ENCODE measurements at places on chromosomes 12 and 14.

- peak; percentile 77 for DNase-seq
These were observed 51.3 kb downstream of the IFNG-AS1 start for GRCh38 chr12:68040450-68041075.

DNA sequence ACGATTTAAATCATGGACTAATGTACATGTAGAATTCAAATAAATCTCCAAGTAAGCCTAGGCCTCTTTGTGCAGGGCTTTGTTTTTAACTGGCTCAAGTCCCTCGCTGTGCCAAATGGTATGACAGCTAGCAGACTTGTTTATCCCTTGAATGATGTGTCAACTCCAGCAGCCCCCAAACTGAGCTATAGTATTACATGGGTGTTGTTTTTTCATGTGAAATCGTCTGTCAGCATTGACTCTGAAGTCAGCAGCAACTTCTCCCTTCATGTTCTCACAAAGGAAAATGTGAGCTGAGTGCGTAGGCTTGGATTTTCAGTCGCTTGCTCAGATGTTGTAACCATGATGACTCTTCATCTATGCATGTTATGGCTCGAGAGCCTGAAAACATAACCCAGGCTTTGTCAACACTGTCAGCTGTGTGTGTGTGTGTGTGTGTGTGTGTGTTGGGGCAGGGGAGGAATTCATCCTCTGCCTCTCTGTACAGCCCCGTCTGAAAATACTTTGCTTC is 73.3 kb downstream of the PTHLH start:
- peak; percentile 59 for DNase-seq

GRCh38 chr14:38171197-38171596 is 36.5 kb upstream of the SSTR1 start:
- DNase-seq: peak; percentile 55

- no peak for DNase-seq
These were observed 51.8 kb downstream of the MSRB3 start for GRCh38 chr12:65330331-65330730.

- DNase-seq: peak; percentile 69
These were observed 52.0 kb downstream of the KCNMB4 start for GRCh38 chr12:70418101-70418500.

DNA sequence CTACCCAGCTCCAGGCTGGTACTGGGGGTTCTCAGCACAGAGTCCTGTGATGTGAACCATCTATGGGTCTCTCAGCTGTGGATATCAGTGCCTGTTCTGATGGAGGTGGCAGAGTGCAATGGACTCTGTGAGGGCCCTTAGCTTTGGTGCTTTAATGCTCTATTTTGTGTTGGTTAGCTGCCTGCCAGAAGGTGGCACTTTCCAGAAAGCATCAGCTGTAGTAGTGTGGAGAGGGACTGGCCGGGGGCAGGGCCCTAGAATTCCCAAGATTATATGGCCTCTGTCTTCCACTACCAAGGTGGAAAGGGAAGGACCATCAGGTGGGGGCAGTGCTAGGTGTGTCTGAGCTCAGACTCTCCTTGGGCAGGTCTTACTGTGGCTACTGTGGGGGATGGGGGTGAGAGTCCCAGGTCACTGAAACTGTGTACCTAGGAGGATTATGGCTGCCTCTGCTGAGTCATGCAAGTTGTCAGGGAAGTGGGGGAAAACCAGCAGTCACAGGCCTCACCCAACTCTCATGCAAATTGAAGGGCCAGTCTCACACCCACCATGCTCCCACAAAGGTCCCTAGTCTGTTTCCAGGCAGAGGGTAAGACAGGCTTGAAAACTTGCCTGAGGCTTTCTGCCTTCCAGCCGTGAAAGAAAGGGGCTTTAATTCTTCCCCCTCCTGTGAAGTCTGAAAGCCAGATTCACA is 878.1 kb downstream of the C12orf50 start:
- peak; percentile 35 for DNase-seq

DNA sequence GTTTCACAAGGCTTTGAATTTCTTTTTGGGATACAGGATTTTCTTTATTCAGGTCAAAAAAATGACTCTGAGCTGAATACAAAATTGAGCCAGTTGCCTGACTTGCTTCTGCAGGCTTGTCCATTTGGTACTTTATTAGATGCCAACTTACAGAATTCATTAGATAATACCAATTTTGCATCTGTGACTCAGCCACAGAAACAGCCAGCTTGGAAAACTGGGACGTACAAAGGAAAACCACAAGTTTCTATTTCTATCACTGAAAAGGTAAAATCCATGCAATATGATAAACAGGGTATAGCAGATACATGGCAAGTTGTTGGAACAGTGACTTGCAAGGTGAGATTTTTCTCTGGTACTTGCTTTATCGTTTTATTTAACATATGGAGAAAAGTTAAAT is 5.8 kb downstream of the AP5M1 start:
- peak; percentile 41 for DNase-seq

DNA sequence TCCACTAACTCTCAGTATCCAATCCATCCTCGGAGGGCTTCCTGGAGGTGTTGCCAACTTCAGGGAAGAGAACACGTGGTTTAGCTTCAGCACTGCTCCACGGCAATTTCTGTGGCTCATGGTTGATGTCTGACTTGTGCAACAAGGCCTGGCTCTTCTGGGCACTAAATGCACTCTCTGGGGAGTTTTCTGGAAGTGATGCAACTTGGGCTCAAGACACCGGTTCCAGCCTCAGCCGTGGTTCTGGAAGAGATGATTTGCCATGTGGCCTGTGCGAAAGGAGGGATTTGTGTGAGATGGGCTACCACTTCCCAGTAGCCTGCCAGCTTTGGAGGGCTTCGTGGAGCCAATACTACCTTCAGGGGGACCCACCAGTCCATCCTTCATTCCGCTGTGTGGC is 118.6 kb upstream of the RTL1 start:
- no peak for DNase-seq

GRCh38 chr12:109716092-109716479 is 2.5 kb downstream of the FAM222A start:
- no peak for DNase-seq

GRCh38 chr12:31528095-31528494 is 62.8 kb downstream of the DENND5B start:
- no peak for DNase-seq

GRCh38 chr12:45468751-45469615 is 253.1 kb downstream of the ANO6 start:
- no peak for DNase-seq

DNA sequence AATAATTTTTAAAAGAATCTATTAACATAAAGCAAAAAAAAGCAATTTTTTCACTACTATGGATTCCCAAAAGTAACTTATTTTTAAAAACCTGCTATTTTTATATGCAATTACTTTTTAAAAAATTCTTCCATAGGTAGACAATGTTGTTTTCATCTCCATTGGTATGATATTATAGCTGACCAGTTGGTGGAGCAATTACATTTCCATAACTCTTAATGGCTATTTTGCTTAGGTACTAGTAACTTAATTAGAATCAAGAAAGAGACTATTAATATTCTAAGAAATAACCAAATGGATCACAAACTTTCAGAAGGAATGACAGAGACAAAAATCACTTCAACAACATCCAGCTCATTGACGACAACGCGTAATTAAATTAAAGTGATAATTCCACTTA is 64.7 kb upstream of the PTCSC3 start:
- no peak for DNase-seq

DNA sequence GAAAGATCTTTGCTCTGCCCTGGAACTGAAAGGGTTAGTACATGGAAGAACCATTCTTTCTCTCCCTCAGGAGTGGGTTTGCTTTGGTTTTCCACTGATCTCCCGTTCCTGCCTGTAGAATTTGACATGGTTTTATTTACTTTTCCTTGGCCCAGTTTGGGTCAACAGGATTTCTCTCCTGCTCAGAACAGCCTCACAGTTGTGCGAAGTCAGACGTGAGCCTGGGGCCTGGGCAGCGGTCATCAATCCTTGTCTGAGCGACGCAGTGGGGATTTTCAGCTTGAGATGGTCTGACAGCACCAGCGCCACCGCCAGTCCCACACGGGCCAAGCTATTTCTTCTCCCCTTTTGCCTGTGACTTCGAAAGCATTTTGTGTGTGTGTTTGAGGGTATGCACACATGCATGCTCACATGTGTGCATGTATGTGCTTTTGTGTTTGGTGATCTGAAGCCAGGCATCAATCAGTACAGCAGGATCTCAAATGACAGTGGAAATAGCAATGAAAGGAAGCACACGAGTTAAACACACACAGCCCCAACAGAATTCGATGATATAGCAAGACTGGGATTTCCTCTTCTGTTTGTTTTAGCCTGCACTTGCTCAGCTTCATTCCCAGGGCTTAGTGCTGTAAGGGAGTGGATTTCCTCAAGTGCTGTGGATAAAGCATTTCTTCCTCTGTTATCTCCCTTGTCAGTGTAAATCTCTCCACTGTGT is 58.3 kb downstream of the SMOC1 start:
- DNase-seq: no peak

DNA sequence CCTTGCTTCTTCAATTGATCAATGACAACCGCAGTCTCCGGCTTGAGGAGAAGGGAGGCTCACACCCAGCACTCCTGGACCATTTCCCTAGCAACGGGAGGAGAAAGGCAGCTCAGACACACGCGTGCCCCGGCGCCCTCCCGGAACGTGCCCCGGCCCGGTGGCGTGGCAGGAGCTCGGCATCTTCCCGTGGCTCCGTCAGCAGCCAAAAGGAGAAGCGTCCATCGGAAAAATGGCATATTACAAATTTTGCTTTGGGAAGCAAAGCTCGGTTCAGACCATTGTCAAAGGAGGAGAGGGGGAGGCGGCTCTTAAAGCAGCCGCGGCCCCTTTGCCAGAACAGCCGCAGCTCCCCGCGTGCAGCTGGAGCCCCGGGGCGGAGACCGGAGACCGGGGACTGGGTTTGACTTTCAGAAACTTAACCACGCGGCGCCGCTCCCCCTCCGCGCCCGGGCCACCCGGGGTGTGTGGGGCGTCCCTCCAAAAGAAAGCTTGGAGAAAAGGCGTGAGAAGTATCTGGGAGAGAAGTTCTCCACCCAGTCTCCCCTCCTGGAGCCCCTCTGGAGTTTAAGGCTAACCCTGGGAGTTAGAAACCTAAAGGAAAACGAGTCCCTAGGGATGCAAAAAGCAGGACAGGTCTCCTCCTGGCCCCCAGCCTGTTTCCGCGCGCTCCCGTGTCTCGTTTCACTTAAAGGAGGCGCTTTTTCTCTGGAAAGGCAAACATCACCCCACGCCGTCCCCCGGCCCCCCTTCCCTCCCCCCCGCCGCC is 545 bp downstream of the PPFIA2 start:
- peak; percentile 0 for DNase-seq

DNA sequence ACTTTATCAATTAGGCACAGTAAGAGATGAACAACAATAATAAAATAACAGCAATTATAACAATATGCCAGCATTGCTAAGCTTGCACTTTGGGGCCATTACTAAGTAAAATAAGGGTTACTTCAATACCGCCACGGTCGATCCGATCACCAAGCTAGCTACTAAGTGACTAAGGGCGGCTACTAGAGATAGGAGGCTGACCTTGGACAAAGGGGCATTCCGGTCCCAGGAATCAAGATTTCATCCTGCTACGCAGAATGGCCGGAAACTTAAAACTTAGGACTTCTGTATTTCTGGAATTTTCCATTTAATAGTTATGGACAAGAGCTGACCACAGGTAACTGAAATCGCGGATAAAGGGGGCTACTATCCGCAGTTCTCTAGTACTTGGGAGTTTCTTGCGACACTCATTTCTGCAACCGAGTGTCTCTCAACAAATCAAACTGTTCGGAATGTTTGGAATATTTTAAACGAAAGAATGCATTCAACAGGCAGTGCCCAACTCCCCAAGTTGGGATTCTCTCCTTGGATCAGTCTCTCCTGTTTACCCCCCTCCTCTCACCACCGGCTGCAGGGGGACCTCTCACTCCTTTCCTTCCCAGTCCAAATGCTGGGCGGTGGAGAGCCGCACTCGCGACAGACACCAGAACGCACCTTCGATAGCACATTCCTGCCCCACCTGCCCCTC is 650 bp downstream of the HEBP1 start:
- DNase-seq: no peak

DNA sequence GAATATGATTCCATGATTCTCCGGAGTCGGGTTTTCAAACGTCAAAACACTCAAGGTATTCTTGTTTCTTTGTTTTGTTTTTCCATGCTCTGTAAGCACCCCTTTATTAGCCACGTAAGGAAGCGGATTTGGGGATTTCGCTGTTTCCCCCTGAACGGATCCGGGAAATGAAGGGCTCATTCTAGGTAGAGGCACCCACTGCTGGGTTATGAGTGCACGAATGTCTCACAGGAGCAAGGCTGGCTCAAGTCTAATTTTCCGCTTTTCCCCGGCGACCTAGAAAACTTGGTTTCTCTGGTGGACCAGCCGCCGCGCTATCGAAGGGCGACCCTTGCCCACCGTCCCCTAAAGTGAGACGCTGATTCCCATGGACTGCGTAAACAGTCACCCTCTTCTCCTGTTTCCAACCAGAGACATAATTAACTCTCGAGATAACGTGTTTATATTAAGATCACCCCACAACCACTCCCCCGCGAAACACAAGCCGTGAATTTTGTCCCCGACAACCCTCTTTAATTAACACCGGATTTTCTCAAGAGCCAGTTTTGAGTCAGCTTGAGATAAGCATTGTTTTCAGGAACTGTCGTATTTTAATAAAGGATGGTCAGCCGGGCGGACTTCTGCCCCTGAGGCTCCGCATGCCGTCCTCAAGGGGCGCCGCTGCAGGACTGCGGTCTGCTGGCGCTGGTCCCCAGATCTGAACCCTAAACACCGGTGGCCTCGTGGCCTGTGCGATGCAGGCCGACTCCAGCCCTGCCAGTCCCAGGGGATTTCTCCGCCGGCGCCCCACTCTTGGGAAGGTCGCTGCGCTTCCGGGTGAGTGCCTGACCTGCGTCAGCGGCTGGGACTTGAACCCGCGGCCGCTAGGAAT is 515 bp upstream of the ABCC9 start:
- no peak for DNase-seq

DNA sequence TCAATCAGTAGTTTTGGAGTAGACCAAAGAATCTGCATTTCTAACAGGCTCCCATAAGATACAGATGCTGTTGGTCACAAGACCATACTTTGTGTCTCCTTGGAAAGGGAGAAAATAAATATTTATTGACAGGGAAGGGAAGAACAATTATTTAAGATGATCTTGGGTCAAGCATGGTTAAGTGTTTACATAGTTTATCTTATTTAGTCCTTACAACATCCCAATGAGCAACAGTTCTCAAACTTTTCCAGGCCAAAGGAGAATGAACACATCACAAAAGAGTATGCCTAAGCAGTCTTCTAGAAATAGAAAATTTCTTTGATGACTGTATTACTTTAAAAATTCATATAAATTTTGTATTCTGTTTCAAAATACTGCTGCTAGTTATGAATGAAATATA is 8.8 kb downstream of the LPCAT3 start:
- DNase-seq: no peak

- DNase-seq: no peak
These were observed 40.0 kb downstream of the FBXW8 start for GRCh38 chr12:116950628-116951325.

All from M059J (cell line).